ENCODE measurements at places on chromosomes 1 and 21.

DNA sequence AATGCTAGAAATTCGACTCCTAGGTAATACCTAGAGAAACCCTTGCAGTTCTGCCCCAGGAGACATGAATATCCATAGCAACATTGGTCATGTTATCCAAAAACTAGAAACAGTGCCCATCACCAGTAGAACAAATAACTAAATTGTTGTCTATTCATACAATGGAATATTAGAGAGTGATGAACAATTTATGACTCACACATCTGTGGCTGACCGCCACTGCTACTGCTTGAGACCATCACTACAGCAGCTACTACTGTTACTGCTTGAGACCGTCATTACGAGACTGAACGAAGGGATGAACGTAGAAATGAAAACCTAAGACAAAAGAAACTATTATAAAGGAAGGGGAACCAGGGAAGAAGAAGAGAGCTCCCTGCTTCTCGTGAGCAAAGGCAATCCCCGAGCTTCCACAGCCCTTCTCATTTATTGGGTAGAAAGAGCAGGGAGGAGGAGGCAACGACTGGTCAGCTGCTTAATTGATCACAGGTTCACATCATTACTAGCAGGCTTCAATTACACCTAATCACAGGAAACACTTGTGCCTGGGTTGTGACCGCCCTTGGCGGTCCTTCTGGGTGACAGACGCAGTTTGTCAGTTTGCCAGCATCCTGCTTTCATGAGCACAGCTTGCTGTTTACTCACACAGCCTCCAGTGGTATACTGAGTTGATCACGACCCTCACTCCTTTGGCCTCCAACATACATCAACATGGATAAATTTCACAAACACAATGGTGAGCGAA, 14.1 kb upstream of the PADI4 start:
- peak; percentile 5 for DNase-seq

- no peak for DNase-seq
Measured at GRCh38 chr21:36745459-36745858, 46.5 kb downstream of the SIM2 start.

DNA sequence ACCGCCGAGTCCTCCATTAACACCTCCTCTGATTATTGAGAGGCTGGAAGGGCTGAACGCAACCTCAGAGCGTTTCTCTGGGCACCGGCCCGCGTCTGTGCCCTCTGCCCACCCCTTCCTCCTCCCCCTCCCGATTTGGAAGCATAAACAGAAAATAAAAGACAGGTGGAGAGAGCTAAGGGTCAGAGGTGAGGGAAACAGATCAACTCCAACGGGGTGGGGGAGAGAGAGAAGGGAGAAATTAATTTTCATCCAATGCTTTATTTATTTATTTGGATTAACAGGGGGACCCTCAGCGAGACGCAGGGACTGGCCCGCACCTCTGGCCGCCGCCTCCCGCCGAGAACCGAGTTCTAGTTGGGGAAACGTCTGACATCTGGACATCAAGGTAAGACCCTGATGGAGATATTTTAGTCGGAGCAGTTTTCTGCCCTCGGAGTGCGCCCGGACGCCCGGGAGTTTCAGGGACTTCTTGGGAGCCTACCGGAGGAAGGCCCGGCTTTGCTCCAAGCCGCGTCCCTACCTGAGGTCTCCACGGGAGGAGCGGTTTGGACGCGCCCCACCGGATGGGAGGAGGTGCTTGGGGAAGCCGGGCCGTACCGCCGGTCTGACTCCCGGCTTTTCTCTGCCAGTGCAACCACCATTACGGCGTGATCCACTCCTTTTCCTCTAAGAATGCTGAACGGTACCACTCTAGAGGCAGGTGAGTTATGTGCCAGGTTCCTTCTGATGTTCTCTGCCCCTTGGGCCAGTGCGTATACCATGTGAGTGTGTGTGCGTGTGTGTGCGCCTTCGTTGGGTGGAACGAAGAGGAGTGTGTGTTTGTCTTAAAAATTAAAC, 5.1 kb upstream of the LHX9 start:
- DNase-seq: no peak

- DNase-seq: no peak
Measured at GRCh38 chr1:100290291-100290690, 24.3 kb downstream of the RTCA start.

DNA sequence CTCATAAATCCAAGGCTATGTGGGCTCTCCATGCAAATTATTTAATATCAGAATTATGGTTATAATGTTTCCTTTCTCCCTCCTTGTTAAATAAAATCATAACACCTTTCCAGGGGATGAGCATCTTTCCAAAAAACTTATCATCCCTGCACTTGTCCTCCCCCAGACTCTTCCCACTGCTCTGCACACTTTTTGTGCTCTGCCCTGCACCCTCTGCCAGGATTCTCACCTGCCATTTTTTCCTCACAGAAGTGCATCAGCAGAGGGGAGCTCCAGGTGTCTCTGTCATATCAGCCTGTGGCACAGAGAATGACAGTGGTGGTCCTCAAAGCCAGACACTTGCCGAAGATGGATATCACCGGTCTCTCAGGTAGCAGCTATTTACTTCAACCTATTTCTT, 20.9 kb downstream of the SYT11 start:
- no peak for DNase-seq

- DNase-seq: peak; percentile 22
Measured at GRCh38 chr1:32361674-32362473, 411 bp downstream of the FAM229A start.
